BJ (cell line): ENCODE measurements at places on chromosomes 12 and 14.

GRCh38 chr12:6942331-6942665 is 1.3 kb upstream of the RNU7-1 start:
- DNase-seq: no peak

DNA sequence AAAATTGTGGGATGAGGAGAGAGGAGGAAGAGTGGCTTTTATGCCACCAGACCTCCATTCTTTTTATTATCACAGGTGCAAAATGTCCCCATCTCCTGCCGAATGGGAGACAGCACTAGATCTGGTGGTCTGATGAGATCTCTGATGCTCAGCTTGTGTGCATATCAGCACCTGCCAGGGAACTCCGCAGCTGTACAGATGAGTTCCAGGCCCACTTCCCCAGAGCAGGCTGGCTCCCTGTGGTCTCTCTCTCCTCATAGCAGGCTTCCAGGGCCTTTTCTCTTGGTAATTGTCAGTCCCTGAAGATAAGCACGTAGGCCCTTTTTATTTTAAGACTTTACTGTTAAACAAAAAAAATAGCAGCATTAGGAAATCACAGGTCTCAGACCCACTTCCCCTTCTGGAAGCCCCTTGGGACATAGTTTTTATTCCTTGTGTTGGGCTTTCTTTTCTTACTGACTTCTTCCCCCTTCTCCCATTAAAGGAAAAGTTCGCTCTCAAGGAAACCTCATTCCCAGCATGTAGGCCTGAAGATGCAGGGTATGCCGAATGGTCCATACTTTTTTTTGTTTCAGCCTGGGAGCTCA is 4.5 kb upstream of the TBC1D30 start:
- no peak for DNase-seq

- DNase-seq: peak; percentile 94
Observed at GRCh38 chr12:50187084-50187900, 20.1 kb upstream of the CERS5 start.

DNA sequence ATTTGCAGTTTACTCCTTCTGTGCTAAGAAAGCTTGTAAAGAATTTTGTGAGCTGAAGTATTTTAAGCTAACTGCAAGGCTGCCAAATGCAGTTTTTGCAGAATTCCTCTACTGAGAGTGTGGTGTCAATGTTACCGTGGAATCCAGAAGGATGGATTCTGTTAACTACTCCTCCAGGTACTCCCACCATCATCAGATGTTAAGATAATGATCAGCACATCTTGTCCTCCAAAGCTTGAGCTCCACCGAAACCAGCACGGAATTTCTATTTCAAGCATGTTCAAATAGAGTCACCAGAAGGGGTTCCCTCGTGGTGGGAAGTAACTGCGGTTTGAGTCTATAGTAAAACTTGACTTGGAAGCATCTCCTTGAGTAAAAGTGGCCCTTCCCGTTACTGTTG is 64.3 kb upstream of the CDKN3 start:
- no peak for DNase-seq

- peak; percentile 83 for DNase-seq
Observed at GRCh38 chr12:11705010-11705409, 55.5 kb downstream of the ETV6 start.

GRCh38 chr12:60266381-60266852 is 670.6 kb downstream of the SLC16A7 start:
- peak; percentile 15 for DNase-seq

DNA sequence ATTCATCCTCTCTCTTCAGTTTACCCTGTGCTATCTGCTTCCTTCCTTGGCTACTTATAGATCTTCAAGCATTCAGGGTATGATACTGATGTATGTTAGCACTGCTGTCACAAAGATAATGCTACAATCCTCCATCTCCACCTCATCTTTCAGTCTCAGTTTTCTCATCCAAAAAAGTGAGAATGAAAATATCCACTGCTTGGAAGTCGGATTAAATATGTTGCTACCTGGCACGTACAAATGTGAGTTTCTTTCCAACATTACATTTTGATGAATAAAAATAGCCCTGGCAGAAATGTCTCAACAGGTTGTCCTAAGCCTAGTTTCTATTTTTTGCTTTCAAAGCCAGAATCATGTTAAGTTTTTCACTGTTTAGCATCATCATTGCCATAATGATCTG is 149.9 kb downstream of the PTPN11 start:
- DNase-seq: no peak

GRCh38 chr12:51465491-51465890 is 40.9 kb downstream of the SLC4A8 start:
- DNase-seq: no peak

GRCh38 chr12:47265391-47265790 is 185.6 kb upstream of the AMIGO2 start:
- no peak for DNase-seq

DNA sequence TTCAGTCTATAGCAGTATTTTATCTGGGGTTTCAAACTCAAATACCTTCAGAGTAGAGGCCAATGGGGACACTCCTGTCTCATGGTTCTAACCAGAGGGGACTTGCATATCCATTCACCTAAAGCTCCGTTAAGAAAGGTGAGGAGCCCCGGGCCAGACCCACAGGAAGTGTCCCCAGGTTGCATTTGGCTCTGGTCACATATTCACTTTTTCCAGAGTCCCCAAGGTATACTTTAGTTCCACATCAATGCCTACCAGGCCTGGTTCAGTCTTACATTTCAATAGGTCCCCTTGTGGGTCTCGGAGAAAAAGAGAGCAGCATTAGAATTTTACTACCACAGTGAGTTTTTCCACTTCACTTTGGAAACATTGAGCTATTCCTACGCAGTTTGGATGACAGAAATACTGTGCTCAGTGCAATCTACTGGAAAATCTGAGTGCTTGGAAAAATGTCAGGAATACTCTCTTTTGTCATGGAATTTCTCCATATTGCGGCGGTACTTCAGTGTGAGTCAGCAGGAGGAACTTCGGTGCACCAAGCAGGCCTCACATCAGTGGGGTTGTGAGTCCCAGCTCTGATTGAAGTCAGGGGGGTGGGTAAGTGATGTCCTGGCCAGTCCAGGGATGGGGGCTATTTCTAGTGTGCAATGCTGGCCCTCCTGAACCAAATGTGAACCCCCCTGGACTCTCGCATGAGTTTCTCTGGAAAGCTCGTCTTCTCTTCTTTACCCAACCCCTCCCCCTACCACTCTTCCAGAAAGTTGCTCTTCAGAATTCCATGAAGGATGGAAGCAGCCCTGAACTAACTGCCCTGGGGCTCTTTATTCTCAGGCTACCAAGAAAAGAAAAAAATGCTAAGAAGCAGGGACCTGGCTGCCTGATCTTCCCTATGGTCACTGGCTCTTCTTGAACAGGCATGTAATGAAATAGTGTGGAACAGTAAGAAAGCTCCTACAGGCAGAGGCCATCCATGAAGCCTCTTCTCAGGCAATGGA is 184.7 kb downstream of the PRKCH start:
- no peak for DNase-seq

DNA sequence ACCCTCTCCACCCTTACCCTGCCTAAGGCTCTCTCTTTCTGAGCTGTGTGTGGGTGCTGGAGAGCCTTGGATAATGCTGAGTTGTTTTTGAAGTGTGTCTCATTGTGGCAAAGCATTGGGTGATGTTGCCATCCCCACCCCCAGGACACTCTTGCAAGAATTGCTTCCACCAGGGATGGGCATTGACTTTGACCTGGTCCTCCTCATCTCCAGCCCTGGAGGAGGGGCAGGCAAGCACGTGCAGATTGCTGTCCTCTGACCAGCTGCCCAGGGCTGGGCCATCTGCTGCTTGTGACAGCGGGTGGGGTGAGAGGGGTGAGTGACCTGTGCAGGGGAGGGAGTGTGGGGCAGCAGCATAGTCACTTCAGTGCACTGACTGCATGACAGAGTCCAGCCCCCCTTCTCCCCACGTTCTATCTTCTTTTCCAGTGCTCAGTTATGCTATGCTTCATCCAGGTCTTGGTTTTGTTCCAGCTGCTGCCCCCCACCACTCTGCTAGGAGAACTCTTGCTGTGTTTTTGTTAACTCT is 26.2 kb downstream of the SUSD6 start:
- DNase-seq: no peak

- no peak for DNase-seq
Observed at GRCh38 chr12:57767305-57767698, 424 bp upstream of the CYP27B1 start.

DNA sequence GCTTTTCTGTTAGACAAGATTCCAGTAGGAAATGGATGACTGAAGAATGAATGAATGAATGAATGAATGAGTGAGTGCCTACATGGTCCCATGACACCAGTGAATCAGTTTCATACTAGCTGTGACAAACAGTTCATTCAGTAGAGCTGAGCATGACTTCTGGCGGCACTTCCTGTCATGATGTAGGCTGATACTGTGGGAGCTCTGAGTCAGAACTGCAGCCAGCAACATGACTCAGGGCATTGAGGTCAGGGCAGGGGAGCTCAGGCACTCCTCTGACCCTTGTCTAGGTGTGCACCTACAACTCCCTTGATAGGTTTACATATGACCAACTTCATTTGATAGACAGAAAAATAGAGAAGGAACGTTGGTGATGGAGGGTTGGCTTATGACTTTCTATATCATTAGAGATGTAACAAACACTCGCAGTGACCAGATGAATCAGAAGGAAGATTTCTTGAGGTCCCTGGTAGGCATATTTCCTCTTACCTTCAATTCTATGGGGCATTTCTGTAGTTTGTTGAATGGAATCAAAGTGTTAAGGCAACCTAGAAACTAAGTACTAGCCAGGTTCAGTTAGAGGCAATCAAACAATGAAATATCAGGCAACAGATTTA is 139.3 kb upstream of the ARHGAP5 start:
- peak; percentile 47 for DNase-seq

- DNase-seq: no peak
Observed at GRCh38 chr12:108367436-108367835, 28.3 kb upstream of the CMKLR1 start.

- no peak for DNase-seq
Observed at GRCh38 chr12:122116707-122117535, 38.4 kb downstream of the MLXIP start.

DNA sequence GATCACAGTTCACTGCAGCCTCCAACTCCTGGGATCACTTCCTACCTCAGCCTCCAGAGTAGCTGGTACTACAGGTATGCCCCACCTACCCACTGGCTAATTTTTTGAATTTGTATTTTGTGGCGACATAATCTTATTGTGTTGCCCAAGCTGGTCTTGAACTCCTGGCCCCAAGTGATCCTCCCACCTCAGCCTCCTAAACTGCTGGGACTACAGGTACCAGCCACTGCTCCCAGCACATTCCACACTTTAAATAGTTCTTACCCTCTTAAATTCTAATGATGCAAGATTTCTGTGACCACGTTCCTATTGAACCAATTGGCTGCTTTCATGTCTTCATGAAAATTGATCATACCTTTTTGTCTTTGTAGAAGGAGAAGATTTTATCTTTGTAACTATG is 96.6 kb downstream of the SYT1 start:
- no peak for DNase-seq

DNA sequence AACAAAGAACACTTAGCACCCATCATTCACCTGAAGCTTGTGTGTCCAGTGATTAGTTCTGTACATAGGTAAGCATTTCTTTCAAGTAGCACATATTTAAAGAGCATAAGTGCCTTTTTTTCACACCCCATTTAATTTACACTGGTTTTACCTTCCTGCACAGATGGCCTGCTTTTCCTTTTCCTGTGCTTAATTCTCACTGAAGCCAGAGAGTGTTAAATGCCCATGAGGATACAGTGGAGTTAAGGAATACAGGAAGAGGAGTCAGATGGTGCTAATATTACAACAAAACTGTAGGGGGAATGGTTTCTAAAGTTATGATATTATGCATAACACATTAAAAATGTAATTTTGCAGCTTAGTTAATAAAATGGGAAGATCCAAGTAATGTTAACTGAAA is 31.0 kb upstream of the SLC38A1 start:
- DNase-seq: no peak

GRCh38 chr14:54881235-54881760 is 21.3 kb downstream of the GCH1 start:
- no peak for DNase-seq

DNA sequence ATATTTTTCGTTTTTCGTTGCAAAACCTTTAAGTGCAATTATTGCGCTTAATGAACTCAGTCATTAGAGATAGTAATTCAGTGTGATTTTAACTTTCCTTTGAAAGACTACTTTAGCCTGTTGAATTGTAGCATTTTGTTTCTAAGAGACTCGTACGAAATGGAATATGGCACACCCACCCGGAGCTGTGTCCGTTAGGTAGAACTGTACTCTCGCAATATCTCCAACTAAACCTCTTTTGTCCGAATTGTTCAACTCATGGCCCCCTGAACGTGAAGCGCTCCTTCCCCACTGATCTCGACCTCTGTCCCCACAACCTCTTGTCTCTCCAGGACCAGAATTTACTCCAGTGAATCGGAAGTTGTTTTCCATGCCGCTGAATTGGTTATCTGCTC is 800 bp downstream of the PCNX4 start:
- no peak for DNase-seq

DNA sequence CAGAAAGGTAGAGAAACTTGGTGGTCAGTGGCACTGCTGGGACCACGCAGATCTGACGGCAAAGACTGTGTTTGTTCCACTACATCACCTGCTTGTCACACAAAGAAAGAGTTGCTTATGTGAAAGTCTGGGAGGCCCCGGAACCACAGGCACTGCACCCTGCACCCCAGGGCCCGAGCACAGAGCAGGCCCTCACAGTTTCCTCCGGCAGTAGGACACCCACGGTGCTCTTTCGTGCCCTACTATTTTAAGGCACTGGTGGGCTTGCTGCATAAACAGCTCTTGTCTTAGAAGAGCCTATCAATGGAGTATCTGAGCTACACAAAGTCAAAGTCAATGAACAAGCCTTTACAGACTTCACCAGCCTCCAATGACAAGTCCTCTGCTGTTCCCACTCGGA is 8.0 kb downstream of the LGMN start:
- DNase-seq: no peak

- no peak for DNase-seq
Observed at GRCh38 chr12:90280033-90280432, 571.4 kb upstream of the ATP2B1 start.

- DNase-seq: no peak
Observed at GRCh38 chr14:90819734-90820393, 3.6 kb upstream of the TTC7B start.

DNA sequence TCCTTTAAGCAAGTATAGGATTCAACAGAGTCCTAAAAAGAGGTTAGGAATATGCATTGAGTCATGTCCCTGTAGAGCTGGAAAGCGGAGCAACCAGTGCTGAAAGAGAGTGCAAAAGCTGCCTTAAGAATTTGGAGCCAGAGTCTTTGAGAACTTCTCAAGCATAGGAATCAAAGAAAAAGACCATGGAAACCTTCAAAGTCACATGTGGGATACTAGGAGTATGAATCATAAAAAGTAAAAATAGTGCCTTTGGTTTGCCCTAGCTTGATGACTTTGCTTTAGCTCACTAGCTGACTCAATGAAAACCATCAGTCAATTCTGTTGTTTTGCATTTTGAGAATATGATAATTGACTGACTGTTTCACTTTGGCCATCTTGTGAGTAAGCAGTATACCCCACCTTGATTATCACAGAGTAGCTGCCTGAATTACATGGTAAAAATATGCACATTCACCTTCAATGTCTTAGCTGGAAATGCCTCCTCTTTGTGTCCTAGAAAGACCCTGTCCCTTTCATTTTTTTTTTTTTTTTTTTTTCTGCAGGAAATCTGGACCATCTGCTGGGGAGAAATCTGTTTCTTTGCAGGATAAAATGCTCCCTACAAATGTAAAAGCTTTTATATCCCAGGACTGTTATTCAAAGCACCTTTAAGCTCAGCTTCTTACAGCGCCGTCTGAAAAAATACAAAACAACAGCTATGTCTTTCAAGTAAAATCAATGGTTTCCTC is 248.6 kb upstream of the KRR1 start:
- DNase-seq: peak; percentile 39

GRCh38 chr12:67455236-67455635 is 186.1 kb downstream of the CAND1 start:
- DNase-seq: no peak

- no peak for DNase-seq
Observed at GRCh38 chr14:38420048-38420447, 164.2 kb upstream of the CLEC14A start.
